ENCODE measurements at places on chromosomes 2 and 18.

- no peak for DNase-seq
Observed at GRCh38 chr2:43414586-43415135, 181.2 kb downstream of the THADA start.

DNA sequence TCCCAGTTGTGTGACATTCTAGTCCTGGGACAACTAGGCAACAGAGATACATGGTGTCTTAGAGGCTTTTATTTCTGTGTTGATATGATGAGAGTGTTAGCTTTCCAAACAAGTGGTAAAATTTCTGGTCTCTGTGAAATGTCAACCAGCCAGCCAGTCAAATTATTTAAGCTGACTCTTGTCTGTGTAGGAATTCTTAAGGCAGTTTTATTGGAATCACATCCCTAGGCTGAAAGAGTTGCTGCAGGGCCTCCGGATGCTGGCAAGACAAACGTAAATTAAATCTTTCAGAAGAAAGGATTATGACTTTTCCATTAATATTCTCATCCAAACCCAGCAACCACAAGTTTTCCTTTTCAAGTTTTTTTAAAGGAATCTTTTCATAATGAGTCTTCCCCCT, 44.6 kb downstream of the SERPINB7 start:
- DNase-seq, result no peak

- no peak for DNase-seq
Observed at GRCh38 chr2:174577967-174578589, 19.5 kb downstream of the WIPF1 start.

DNA sequence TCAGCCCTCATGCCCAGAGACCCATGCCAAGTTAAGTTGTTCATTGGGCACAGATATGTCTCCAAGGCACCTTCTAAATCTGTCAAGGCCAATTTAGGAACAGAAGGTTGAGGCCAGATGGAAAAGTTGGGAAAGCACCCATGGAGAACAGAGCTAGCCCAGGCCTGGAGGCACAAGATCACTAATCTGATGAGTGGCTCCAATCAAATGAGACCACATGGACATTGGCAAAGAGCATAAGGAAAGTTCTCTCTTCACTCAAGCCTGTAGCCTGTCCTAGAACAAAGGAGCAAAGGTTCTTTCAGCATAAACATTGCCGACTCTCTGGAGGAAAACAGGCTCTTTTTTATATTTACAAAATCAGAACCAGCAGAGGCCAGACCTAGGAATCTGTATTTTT, 154.8 kb downstream of the RNF152 start:
- DNase-seq, result peak; percentile 49

GRCh38 chr2:177649568-177650518, 257.3 kb downstream of the AGPS start:
- DNase-seq, result no peak

DNA sequence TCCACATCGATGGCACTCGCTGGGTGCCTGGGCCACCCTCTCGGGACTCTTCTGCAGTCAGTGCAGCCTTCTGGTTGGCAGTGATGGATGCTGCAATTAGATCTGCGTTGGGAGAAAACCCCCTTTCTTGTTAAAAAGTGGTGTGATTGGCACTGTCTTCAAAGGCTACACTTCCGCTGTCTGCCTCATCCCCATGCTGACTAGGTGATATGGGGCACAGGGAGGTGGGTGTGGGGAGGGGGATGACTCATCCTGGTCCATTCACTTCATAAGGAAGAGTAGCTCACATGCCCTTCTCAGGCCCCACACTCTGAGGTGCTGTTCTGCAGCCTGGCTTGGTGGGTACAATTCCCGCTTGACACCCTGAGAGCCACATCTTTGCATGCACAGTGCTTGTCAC, 77.4 kb downstream of the THNSL2 start:
- DNase-seq, result no peak

GRCh38 chr2:45804987-45805755, 153.7 kb downstream of the PRKCE start:
- DNase-seq, result no peak

GRCh38 chr18:51664236-51664635, 466.8 kb upstream of the MEX3C start:
- DNase-seq, result peak; percentile 27

DNA sequence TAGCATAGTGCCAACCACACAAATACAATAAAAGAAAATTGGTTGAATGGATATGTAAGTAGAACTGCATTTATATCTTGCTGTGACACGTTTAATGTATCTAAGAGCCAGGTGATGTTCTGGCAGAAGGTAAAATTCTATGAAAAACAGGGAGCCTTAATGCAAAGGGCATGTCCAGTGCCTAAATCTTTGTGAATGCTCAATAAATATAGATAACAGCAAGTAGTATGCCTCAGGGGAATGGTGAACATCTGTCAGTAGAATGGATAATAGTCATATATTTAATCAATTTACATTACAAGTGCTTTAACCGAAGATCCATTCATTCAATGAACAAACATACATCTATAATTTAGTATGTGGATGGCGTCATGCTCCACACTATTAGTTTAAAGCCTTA, 43.7 kb upstream of the NYAP2 start:
- DNase-seq, result no peak

GRCh38 chr2:37322368-37322767, 2.3 kb downstream of the PRKD3 start:
- peak; percentile 31 for DNase-seq

DNA sequence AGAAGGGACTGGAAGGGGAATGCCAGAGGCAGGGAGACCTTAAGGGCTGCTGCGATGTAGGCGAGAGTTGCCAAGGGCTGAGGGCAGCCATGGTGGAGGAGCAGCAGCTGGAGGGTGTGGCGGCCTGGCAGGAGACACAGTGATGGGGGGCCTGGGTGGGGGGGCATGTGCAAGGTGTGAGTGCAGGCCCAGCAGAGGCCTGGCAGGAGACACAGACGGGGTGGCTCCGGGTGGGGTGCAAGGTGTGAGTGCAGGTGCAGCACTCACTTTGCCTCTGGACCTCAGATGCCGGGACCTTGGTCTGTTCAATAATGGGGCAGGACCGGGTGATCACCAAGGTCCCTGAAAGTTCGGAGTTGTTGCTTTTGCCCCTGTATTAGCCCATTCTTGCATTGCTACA, 76.2 kb upstream of the ODC1 start:
- DNase-seq, result no peak

DNA sequence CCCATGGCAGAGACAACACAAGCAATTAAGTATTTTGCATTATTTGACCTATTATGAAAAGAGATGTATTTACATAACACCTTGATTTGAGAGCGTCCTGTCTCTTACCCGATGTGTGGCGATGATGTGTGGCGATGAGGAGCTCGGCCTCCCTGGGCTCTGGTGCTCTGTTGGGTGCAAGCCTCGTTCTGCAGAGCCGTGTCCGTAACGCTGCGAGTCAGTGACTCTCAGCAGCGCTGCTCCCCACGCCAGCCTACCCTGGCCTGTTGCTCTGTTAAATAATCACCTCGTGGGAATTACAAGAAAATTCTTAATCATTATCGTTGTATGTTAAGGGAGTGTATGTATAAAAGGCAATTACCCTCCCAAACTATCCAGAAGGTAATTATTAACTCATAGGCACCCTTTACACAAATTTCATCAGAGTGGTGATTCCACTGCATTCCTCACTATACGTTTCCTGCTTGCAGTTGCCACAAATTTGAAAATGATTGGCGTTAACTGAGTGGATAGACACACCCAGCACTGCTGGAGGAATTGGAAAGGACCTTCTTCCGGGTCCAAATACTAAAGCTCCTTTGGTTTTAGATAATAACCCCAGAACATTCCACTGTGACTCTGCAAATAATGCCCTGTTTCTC, 52.0 kb upstream of the NFATC1 start:
- DNase-seq, result no peak

- DNase-seq, result no peak
Observed at GRCh38 chr2:19600982-19601381, 242.6 kb upstream of the OSR1 start.

- DNase-seq, result no peak
Observed at GRCh38 chr2:124034265-124034664, 9.2 kb downstream of the CNTNAP5 start.

DNA sequence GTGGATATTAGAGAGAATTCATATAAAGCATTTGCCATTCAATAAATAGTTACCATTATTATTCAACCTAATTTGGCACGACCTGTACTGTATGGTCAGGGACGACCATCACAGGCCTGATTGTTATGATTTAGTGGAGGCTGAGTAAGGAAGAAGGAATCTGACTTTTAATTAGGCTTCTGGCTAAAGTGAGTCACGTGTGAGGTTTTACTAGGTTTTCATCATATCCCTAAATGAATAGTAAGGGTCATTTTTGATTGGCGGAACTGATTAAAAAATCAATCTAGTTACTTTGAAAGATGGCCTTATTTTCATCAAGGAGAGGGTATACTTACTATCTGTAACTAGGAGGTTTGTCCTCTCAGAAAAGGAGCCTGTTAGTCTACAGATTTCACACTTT, 143.4 kb downstream of the ADCYAP1 start:
- DNase-seq, result no peak

- DNase-seq, result no peak
Observed at GRCh38 chr18:2494921-2495320, 76.4 kb downstream of the METTL4 start.

GRCh38 chr2:226429476-226429875, 370.1 kb downstream of the IRS1 start:
- DNase-seq, result no peak

DNA sequence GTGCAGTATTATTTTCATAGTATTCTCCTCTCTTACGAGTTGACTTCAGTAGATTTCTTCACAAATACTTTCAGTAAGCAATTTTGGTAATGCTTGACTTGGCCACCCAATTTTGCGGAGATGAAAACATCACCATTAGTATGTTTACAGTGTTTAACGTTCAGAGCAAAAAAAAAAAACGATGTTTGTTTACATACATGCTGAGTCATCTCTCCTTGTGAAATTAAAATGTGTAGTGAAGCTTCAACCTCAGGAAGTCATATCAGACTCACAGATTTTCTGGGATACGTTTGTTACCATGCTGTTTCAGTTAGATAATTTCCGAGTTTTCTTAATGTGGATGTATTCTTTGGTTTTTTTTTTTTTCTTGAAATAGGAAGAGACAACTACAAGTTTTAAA, 100.1 kb downstream of the CTNNA2 start:
- no peak for DNase-seq

GRCh38 chr2:126317790-126318431, 338.0 kb upstream of the GYPC start:
- no peak for DNase-seq

DNA sequence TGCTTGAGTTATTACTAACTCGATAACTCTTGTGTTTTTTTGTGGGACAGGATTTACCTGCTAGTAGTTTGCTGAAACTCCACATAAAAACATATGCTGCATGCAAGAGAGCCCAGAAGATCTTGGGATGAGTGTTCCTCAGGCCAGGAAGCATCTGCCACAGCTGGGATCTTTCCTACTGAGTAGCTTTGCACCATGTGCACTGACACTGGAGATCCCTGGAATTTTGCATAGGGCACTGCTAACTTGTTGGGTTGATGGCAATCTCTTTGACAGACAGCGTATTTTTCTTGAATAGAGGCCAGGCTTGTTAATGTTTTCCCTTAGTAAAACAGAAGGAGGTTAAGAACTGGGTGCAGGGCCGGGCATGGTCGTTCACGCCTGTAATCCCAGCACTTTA, 808 bp upstream of the SERPINB11 start:
- no peak for DNase-seq

DNA sequence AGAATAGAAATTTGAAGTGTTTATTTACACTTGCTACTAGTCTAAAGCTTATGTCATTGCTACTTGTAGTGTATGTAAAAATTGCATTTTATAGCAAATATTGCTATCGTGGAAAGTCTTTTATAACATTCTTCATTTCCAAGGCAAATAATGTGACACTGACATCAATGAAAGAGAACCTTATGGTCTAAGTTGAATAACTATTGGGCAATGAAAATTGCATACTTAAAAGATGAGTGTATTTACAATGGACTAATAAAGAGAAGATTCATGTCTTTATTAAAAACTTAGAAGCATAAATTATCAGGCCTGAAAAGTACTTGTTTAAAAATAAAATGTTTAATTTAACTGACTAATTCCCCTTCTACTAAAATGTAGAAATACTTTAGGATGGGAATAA, 82.2 kb downstream of the LRP1B start:
- DNase-seq, result no peak

GRCh38 chr18:41829647-41830516, 125.2 kb upstream of the PIK3C3 start:
- no peak for DNase-seq

GRCh38 chr2:70202236-70202806, 11.5 kb upstream of the C2orf42 start:
- DNase-seq, result no peak

- DNase-seq, result no peak
Observed at GRCh38 chr2:133576714-133577113, 8.5 kb upstream of the NCKAP5 start.

GRCh38 chr18:50312296-50313030, 25.0 kb upstream of the CXXC1 start:
- no peak for DNase-seq

DNA sequence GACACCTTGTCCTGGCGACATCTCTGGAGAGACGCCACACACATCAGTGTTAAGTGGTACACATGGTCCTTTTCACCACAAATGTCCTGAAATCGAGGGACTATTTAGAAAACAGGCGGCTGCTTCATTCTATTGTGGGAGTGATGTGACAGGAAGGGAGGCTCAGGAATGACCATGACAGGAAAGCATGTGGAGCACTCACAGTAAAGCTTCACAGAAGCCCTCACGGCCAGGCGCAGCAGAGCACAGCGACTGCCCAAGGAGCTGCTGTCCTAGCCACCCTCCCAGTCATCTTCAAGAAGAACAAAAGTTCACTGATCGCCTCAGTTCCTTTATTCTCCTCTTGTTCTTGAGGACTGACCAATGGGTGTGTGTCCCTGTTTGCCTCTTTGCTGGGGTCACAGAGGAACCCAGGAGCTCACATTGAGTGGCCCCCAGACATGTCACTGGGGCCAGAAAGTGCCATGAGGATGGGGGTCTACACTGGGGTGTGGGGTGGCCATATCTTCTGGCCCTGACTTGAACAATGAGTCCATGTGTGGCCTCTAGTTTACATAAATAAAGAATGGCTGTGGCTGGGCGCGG, 84.6 kb upstream of the RANBP2 start:
- DNase-seq, result no peak

GRCh38 chr2:165475277-165476004, 5.9 kb downstream of the CSRNP3 start:
- no peak for DNase-seq

- DNase-seq, result no peak
Observed at GRCh38 chr18:76958692-76959341, 136.5 kb downstream of the ZNF236 start.

- no peak for DNase-seq
Observed at GRCh38 chr2:218806346-218806978, 24.5 kb downstream of the CYP27A1 start.

DNA sequence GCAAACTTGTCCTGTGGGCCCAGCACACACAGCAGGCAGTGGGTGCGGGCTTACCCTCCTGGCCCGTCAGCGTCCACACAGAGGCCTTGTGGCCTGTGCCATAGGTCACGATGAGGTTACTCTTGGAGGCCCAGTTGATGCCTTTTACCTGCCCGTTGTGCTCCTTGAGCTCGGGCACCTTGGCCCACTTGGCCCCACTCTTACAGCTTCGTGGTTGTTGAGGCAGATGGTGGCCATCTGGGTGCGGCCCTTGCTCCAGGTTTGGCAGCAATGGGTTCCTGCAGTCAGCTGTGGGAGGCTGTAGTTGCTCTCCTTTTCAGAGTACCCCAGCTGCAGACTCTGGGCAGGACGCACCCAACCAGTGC, 45.5 kb upstream of the PTH2R start:
- DNase-seq, result no peak

- DNase-seq, result no peak
Observed at GRCh38 chr2:232891621-232892071, 21.6 kb downstream of the SNORC start.

Measured in NCI-H446 (cell line).